ENCODE measurements at places on chromosomes 5 and 9.

DNA sequence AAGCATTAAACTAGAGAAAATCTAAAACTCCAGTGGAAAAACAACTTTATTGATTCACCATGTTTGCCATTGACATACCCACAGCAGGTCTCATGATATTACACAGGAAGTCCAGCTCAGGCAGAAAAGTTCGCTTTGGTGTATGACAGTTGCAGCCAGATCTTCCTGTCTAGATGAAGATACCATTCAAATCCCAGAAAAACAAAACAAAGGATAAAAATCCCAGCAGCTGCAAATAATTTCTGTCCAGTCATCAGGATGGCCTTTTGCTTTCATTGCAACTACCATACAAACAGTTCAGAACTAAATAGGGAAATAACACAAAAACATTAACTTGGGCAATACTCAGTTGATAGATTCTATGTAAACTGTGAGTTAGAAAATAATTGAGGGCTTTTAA, 136.0 kb upstream of the NREP start:
- H3K27ac ChIP-seq, result no peak overlapping the region
- no peak for DNase-seq
- H3K4me3 ChIP-seq, result no peak overlapping the region

DNA sequence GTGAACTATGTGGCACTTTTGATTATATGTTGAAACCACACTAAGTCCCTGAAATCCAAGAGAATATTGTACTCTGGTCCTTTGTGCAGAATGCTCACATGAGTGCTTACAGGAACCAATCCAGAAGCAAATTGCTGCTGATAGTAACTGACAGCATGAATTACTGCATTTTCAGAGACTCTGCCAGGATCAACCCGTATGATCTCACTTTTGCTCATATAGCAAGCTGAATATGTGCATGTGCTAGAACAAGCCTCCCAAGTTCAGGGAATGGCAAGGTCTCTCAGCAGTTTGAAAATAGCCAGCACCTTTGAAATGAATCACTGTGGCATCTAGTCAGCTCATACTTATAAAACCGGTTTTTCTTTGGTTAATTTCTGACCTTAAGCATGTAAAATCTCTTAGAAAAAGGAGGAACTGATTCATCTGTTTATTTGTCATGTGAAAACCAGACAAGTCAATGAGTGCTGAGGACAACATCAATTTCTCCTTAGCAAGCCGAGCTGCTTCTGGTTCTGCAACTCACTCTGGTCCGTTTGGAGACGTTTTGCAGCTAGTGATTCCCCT, 215.7 kb upstream of the ELL2 start:
- no peaks in the 10 kb centered on the region for H3K27me3 ChIP-seq
- DNase-seq, result no peak
- H3K4me1 ChIP-seq, result peaks cover 4% of the 10 kb centered on the region
- H3K36me3 ChIP-seq, result no peaks in the 10 kb centered on the region

DNA sequence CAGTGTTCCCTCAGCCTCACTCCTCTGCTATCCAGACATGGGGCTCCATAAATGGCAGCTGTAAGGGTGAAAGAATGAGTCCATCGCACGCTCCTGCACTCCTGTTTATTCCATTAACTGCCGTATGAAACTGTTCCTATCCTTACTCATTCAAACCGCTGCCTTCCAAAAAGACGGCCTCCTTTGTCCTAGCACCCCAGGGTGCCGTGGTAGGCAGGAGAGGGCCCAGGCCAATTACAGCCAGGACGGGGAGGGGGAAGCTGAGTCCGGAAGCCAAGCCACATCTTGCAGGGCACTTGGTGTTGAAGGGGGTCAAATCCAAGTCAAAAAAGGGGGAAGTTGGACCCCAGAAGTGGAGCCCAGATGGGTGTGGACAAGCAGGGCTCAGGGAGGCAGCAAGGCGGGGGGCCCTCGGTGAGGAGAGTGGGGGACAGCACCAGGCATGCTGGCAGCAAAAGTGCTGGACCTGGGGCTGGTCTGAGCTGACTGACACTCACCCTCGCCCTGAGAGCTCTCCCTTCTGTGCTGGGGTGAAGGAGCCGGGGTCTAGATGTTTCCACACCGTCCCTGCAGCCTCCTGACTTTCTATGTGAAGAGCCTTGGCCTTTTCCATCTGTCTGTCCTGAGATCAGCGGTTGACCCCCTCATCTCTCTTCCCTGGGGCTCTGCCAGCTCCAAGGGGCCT, 63.3 kb downstream of the COL23A1 start:
- H3K4me1 ChIP-seq, result peaks cover 13% of the 10 kb centered on the region
- peak overlapping the region; percentile 35 for H3K27ac ChIP-seq
- H3K27me3 ChIP-seq, result no peaks in the 10 kb centered on the region
- DNase-seq, result no peak

DNA sequence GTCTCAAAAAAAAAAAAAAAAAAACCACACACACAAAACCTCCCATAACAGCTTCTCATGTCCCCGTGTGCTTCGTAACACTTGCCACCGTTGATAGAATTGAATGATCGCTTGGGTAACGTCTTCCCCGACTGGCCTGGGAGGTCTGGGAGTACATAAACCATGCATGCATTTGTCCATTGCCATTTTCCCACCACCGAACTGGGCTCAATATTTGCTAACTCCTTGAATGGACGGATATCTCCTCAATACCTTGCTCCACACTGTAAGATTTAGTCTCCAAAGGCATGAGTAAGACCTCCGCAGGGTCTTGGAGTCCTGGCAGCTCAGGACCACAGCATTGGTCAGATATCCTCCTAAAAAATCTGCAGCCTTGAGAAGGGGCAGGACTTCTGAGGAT, 3.2 kb upstream of the P4HA2 start:
- H3K4me1 ChIP-seq, result peaks cover 9% of the 10 kb centered on the region
- no peaks in the 10 kb centered on the region for H3K36me3 ChIP-seq
- no peak for DNase-seq

Measured in type B pancreatic cell (in vitro differentiated cells).